A549 (cell line): ENCODE measurements at places on chromosomes 3 and 15. TPM values are rescaled to one million over a fixed set of nuclear protein-coding genes. Genes with fewer than 3 reads are reported as not detected.
A peak's percentile ranks its signal among the peaks of the same experiment; 100 is the strongest.

Gene APH1B
- 14.0 to 19.8 TPM (median 16.4 TPM) in 3 replicates for polyA plus RNA-seq

DNA sequence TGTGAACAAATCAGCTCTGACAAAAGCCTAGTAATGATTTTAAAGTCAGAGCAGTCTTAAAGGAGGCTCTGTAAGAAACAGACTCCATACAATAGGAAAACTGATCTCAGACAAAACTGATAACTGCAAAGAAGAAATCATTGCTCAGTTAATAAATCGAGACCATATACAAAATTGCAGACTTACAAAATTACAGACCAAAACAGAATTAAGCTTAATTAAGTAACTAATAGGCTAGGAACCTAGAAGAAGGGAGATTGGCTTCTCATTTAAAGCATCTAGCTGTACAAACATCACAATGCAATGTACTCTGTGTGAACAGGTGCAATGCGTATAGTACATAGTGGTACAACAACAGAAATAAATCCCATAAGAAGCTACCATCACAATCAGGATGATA is 46.3 kb downstream of the ZBTB20 start:
- DNase-seq, result no peak

DNA sequence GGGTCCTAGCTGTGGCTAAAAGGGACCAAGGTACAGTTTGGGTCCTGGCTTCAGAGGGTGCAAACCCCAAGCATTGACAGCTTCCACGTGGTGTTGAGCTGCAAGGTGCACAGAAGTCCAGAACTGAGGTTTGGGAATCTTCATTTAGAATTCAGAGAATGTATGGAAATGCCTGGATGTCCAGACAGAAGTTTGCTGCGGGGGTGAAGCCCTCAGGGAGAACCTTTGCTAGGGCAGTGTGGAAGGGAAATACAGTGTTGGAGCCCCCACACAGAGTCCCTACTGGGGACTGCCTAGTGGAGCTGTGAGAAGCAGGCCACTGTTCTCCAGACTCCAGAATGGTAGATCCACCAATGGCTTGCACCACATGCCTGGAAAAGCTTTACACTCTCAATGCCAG is 17.9 kb downstream of the RNF13 start:
- peak; percentile 27 for DNase-seq

GRCh38 chr3:36501616-36502015 is 121.3 kb downstream of the STAC start:
- DNase-seq, result no peak

- no peak for DNase-seq
Measured at GRCh38 chr15:99279290-99279689, 28.0 kb downstream of the LRRC28 start.

- DNase-seq, result no peak
Measured at GRCh38 chr15:31440754-31441311, 114.2 kb downstream of the KLF13 start.

- DNase-seq, result peak; percentile 37
Measured at GRCh38 chr3:46923559-46924350, 46.2 kb downstream of the PTH1R start.

- no peak for DNase-seq
Measured at GRCh38 chr15:51924156-51925068, 47.2 kb downstream of the LEO1 start.
